ENCODE measurements at places on chromosomes 16 and 17.

GRCh38 chr17:68750208-68750562, 149.0 kb upstream of the FAM20A start:
- DNase-seq = no peak

DNA sequence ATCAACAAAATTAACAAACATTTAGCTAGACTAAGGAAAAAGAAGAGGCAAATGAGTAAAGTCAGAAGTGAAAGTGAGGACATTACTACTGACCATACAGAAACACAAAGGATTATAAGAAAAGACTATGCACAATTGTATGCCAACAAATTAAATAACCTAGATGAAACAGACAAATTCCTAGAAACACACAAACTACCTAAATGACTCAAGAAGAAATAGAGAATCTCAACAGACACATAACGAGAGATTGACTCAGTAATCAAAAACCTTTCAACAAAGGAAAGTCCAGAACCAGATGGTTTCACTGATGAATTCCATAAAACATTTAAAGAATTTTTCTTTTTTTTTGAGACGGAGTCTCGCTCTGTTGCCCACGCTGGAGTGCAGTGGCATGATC, 35.7 kb upstream of the MYLK3 start:
- DNase-seq = no peak

- DNase-seq = no peak
Measured at GRCh38 chr17:4950746-4951204, at the start of gene ENO3. Gene ENO3, plus strand, starts transcription at chr17:4951119. Its CDS starts 711 bp downstream, at chr17:4951830.

- DNase-seq = no peak
Measured at GRCh38 chr17:35121315-35121714, at the start of gene FNDC8. Gene FNDC8, plus strand, starts transcription at chr17:35121615. Its CDS starts 79 bp downstream, at chr17:35121694.

DNA sequence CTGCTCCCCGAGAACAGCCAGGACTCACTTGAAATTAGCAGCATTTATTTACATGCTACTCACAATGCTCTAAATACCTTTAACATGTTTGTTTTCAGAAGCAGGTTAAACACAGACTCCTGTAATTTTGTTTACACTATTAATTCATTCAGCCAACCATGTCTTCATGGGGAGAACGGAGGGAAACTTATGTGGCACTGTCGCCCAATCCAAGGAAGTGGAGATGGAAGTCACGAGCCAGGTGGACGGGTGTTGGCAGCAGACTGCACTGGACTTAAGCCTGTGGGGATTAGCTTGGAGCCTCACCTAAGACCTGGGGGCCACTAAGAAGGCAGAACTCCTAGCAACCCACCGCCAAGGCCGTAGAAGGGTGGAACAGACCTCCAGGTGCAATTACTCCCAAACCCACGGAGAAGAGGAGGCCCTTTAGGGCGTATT, 8.8 kb upstream of the GFAP start:
- no peak for DNase-seq

DNA sequence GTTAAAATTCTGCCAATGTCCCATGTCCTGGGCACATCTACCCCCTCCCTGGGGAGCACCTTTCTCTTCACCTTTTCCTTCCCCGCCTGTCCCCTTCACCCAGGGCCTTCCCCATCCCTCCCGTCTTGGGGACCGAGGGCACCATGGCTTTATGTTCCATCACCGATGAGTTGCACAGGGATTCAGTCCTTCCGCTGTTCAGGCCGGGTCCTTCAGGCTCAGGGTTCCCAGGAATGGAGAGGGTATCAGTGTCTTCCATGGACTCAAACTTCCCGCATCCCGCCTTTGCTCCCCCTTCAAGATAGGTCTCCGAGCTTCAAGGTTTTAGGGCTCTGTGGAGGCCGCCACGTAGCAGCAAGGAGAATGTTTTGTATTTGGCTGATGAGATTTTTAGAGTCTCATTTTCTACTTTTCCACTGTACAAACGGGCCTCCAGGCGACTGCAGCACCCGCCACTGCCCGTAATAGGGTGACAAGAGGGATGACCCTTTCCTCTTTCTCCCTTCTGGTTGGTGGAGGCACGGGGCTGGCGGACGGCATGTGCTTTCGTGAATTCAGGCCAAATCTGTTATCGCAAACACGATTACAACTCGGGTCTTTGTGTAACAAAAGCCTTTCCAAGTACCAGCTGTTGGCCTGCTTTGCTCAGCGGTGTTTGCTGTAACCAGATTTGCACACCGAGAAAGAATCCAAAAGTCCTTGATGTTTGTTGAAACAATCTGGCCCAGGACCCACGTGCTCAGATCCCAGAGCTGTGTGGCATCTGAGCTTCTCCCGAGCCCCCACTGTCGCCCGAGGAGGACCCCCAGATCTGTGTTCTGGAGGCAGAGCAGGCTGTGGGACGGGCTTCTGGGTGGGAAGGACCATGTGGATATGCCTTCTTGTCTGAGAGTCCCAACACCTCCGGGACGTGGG, 236.3 kb downstream of the SEC14L1 start:
- DNase-seq = no peak

- peak; percentile 24 for DNase-seq
Measured at GRCh38 chr16:49085686-49086085, 196.0 kb downstream of the CBLN1 start.

DNA sequence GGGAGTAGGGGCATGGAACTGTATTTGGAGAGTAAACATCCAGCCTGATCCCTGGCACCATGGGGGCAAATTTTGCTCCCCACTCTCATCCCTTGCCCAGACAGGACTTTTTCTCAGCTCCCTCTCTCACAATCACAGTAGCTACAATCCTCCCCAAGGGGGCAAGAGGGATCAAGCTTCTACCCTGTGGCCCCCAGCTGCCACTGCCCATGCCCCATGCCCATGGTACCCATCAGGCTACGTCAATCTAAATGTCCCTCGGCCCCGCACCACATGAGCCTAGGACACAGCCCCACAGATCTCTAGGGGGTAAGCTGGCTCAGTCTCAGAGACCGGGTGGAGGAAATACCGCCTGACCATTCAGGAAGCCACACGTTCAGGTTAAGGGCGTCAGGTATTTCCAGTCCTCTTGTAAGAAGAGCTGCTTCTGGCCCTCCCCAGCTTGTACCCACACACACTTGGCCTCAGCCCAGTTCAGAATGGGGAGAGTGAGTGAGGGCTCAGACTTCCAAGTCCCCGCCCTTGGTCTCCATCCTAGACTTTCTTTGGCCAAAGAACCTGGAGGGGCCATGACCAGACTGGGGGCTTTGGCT, 1.8 kb downstream of the CACNB1 start:
- no peak for DNase-seq

GRCh38 chr17:21602176-21602575, 90.1 kb upstream of the KCNJ18 start:
- no peak for DNase-seq

DNA sequence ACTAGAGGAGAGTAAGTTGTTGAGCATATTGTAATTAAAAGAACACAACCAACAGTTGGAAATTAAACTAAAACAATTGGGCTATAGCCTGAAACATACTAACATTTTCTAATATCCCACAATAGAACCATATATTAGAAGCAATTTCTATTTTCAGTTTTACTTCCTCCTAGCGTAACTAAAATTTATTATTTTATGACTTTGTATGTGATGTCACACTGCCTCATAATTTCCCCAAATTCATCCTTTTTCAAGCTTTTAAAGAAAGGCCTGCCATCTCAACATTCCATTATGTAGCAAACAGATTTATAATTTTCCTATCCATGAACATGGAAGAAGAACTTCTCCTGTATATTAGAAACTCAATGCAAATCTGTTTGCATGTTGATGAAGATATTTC, 110.2 kb downstream of the HS3ST3A1 start:
- no peak for DNase-seq

- no peak for DNase-seq
Measured at GRCh38 chr16:53816211-53816836, 112.4 kb downstream of the FTO start.

DNA sequence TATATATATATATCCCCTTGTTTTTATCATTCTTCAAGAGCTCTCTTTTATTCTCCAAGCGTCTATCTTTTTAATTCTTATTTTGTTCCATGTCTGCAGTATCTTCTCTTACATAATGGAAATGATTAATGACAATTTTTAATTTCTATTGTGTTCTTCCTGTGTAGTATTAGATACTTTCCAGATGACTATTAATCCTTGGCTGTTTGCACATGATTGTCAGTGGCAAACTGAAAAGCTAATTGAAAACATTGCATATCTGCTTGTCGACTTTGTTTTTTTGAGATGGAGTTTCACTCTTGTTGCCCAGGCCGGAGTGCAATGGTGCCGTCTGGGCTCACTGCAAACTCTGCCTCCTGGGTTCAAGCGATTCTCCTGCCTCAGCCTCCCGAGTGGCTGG, 124.7 kb downstream of the BCAS3 start:
- DNase-seq = no peak

- no peak for DNase-seq
Measured at GRCh38 chr17:43428524-43428923, 29.7 kb downstream of the ARL4D start.

DNA sequence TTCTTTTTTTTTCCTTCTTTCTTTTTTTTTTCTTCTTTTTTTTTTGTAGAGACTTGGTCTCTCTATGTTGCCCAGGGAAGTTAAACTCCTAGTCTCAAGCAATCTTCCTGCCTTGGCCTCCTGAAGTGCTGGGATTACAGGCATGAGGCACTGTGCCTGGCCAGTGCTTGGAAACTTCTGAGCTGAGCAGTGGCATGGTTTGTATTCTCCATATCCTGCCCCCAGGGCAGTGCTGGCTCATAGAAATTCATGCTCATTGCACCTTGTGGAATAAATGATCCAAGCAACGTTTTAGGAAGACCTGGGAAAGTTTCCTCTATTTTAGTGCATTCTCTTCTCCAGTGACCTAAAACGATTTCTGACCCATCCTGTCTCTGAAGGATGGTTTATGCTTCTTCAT, 16.7 kb upstream of the SYT17 start:
- no peak for DNase-seq

- no peak for DNase-seq
Measured at GRCh38 chr17:46011711-46012505, 12.9 kb downstream of the STH start.

DNA sequence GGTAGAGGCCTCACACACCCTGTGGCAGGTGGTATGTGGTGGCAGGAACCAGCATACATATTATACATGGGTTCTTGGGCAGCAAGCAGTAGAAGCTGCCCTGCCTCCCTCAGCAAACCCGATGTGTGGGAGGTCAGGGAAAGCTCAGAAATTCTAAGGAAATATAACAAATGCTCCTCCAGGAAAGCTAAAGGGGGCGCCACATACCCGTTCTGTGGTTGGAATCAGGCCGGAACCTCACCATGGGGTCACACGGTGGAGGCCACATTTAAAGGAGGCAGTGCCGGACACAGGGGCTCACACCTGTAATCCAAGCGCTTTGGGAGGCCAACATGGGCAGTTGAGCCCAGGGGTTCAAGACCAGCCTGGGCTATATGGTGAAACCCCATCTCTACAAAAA, 12.4 kb upstream of the KATNB1 start:
- no peak for DNase-seq

GRCh38 chr17:10744501-10745000, 14.7 kb upstream of the TMEM220 start:
- no peak for DNase-seq

DNA sequence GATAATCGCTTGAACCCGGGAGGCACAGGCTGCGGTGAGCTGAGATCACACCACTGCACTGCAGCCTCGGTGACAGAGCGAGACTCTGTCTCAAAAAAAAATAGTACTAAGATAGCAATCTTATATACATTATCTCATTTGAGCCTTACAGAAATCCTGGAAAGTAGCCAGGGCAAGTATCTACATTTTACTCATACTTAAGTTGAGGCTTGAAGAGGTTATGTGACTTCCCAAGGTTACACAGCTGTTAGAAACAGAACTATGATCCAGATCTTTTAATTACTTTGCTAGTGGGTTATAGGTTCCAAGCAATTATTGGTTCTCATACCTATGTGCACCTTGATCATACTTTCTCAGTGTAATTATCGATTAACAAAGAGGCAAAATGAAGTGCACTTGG, 15.4 kb downstream of the C17orf78 start:
- no peak for DNase-seq

- DNase-seq = no peak
Measured at GRCh38 chr16:67734731-67735201, 15.7 kb upstream of the GFOD2 start.

- DNase-seq = peak; percentile 17
Measured at GRCh38 chr16:26524281-26524680, 542.4 kb upstream of the C16orf82 start.

- DNase-seq = no peak
Measured at GRCh38 chr17:53630115-53630514, 192.6 kb upstream of the KIF2B start.

DNA sequence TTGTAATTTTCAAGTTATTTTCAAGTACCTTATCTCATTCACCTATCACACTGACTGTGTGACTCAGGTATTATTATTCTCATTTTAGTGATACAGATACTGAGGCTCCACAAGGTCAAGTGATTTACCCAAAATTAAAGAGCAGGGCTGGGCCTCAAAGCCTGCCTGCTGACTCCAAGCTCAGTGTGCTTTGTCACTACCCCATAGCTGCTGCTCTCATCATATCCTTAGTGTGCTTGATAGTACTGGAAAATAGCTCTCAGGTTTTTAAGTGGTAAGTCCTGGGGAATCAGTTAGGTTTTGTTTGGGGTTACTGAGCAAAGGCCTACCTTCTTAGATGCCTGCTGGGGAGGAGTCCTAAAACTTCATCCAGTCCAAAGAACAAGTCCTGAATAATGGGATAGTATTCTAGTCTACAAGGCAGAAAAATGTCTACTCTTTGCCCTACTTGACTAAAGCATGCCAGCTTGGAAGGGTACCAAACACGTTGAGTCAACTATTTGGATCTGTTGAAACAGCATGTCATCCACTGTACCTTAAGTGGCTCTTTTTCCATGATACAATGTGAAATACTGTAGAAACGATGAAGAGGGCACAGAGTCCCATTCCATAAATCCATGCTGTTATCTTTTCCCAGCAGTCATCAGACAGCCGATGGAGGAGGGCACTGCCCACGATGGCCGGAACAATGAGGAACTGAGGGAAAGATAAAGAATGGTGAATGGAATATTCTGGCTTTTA, 10.7 kb downstream of the MMD start:
- no peak for DNase-seq

GRCh38 chr17:34366010-34366409, 3.0 kb upstream of the CCL1 start:
- no peak for DNase-seq

- peak; percentile 57 for DNase-seq
Measured at GRCh38 chr17:79388556-79389295, 222.1 kb downstream of the RBFOX3 start.

- DNase-seq = no peak
Measured at GRCh38 chr16:87161822-87162676, 155.1 kb downstream of the C16orf95 start.

DNA sequence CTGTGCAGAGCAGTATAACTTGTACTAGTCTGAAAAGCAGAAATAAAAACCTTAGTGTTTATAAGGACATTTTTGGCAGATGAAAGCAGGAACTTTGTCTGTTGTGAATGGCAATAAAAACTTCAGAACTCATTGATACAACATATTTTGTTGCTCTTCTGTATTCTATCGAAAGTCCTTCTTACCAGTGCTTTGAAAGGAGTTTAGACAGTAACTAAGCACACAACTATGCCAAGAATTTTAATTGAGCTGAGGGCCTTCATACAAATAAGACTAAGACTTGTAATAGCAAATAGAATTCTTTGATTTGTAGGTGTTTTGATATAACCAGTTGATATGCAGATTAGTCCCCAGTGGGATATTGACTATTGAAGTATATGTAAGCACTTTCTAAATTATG, 308.4 kb downstream of the ZFHX3 start:
- DNase-seq = no peak

GRCh38 chr17:68061512-68062313, 26.2 kb downstream of the KPNA2 start:
- DNase-seq = no peak
